ENCODE measurements at places on chromosomes 1 and 21.

- no peak for DNase-seq
These were observed 20.1 kb downstream of the PTPRU start for GRCh38 chr1:29256394-29256793.

DNA sequence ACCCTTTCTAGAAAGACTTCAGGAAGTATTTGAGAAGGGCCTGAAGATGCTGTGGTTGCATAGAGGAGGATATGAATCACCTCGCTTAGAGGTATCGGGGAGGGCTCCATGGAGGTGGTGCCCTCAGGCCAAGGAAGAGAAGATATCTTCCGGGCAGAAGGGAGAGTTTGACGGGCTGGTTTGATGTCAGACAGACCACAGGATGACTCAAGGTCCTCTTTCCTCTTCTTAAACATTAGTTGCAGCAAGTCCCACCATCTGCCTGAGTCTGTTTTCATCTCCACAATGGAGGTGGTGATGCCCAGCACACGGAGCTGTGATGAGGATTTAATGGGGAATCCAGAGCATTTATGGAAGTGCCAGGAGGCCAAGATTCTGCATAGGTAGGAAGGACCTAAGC is 25.1 kb upstream of the RUNX3 start:
- peak; percentile 62 for DNase-seq

GRCh38 chr1:37605806-37606474 is 10.2 kb upstream of the GNL2 start:
- peak; percentile 55 for DNase-seq

GRCh38 chr1:176499671-176500070 is 36.7 kb downstream of the PAPPA2 start:
- no peak for DNase-seq

DNA sequence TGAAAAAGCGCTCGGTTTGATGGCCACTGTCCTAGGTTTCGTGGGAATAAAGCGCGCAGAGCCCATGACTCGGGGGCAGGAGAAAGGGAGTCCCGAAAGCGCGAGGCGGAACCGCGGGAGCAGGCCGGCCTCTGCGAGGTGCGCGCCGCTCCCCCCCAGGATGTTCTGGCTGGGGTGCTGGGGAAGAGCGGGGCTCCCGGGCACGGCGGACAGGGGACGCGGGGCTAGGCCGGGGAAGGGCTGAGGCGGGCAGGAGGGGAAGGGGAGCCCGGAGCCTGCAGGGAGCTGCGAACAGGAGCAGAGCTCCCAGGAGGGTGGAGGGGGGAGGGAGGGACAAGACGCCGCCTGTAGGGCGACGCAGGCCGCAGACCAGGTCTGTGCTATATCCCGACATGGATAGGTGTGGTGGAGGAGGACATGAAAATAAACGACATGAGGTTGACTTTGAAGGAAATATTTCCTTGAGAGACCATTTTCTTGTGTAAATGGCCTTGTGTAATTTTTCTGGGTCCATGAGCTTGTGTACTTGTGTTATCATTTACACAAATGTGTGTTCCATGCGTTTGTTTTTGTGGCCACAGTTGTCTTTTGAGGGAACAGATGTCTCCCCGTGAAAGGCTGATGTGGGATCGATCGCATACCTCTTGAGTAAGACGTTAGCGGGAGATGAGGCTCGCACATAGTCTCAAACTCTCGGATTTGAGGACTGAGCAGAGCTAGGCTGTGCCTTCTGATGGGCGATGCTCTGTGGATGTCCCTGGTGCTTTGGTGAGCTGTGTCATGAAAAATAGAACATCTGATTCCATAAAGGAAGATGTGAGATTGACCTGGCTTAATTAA is 1.3 kb downstream of the PCNT start:
- peak; percentile 58 for DNase-seq

GRCh38 chr1:163346326-163346870 is 24.6 kb downstream of the NUF2 start:
- no peak for DNase-seq

DNA sequence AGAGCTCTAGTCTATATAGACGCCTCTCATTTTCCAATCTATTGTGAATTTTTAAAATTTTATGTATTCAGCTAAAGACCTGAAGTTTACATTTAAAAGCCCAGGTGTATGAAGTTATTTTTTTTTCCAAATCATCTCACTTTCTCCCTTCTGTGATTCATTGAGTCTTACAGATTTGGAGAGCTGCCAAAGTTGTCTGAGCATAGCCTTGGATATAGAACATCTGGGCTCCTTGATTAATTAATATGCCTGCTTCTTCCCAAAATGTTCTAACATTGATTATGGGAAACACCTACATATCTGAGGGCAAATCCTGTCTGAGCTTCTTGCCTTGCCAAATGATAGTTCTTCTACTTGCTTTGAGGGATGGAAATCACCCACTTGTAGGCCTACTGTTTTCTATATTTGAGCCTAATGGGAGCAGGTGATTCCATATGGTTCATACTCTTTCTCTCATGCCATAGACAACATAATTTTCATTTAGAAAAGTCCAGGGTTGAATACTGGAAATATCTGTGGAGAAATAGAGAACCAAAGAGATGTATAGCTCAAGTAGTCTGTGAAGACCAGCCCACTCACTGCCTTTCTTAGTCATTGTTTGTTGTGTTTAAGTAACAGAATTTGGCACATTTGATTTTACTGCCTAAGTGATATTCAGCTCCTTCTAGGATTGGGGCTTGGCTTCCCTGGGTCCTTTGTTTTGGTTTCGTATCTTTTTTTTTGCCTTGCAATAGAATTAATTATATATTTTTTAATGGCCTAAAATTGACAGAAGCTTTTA is 46.2 kb downstream of the MACF1 start:
- DNase-seq = peak; percentile 70

GRCh38 chr1:906600-907420 is 16.9 kb upstream of the SAMD11 start:
- peak; percentile 58 for DNase-seq

DNA sequence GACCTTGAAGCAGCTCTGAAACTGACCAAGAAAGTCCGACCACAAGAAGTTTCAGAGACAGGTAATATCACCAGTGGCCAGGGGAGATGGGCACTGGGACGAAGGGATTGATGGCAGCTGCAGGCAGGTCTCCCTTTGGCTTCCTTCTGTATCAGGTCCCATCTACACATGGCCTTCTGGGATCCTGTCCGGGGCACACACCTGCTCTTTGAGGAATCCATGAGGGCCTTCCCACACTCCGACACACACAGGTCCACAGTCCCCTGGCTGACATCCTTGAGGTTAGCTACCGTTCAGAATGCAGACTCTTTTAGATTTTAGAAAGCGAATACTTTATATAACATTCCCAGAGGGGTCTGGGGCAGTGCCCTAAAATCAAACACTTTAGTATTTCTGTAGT is 26.5 kb upstream of the TMEM125 start:
- no peak for DNase-seq

DNA sequence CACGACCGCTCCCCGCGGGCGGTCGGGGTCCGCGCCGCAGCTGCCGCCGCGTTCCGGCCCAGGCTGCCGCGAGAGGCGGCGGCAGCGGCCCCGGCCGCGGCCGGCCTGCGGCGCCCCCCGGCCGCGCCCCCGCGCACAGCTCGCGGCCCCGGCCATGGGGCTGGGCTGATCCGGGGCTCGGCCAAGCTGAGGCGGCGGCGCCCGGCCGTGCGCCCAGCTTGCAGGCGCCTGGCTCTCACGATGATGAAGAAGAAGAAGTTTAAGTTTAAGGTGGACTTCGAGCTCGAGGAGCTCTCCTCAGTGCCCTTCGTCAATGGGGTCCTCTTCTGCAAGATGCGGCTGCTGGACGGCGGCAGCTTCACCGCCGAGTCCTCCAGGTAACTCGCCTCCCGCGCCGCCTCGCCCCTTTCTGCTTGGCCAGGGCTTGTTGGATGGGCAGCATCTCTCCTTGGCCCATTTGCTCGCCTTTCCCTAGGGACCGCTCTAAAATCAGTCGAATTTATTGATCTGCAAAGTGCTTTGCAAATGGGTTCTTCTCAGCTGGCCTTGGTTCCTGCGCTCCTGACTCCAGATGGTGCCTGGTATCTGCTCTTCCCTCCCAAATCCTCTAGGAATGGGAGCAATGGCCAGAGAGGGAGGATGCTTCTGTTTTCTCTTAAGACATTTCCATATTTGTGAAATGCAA is 431 bp downstream of the EEIG2 start:
- DNase-seq = peak; percentile 35

GRCh38 chr1:45654540-45655280 is 30.9 kb upstream of the CCDC17 start:
- DNase-seq = peak; percentile 15

GRCh38 chr21:40120940-40121575 is 253.8 kb downstream of the PCP4 start:
- DNase-seq = peak; percentile 8

- peak; percentile 65 for DNase-seq
These were observed 20.2 kb downstream of the DESI2 start for GRCh38 chr1:244672946-244673682.

GRCh38 chr1:19341201-19342061 is 29.3 kb downstream of the SLC66A1 start:
- DNase-seq = peak; percentile 86

DNA sequence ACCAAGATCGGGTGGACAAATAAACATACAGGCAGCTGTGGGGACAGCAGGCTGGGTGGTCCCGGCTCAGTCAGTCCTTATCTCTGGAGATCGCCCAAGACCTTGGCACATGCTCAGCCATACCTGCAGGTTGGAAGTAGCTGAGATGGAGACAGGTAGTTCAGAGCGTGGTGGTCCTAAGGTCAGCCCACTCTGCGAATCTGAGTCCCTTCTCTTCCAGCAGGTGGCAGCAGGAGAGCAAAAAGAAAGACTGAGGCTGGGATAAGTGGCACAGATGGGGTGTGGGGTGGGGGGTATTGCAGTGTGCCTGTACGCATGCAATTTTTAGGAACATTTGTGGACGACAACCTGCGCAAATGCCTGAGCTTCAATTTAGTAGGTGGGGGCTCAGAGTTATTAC is 104.9 kb downstream of the TENT5C start:
- DNase-seq = no peak

DNA sequence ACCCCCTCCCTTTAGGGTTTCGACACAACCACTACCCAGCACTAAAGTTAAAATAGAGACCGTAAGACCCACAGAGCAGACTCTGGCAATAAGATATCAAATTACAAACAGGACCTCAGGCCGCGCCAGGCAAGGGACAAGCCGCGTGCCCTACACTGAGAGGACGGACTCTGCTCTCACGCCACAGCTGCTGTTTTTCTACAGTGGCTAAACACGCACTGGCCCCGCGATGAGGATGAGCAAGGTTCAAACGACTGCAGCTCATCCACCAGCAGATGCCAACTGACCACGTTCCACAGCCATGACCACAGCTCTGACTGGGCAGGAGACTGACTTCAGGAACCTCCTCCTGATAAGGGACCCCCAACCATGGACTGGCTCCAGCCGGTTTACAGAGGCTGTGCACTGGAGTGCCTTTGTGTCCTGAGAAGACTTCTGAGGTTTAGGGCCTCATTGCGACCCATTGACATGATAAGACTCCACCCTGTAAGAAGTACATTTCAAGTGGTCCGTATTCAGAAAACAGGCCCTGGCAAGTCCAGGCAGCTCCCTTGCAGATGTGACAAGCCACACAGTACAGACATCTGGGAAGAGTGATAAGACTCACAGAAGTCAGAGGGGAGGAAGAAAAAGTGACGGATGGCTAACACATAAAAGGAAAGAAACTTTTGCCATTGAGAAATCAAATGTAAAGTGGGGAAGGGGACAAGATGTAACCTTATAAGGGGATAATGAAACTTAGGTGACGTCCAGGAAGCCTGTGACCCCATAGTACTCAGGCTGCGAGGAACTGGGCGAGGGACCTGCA is 1.5 kb upstream of the KRTAP10-6 start:
- peak; percentile 5 for DNase-seq

- no peak for DNase-seq
These were observed 148.2 kb downstream of the FCRL5 start for GRCh38 chr1:157404063-157404501.

GRCh38 chr1:41622859-41623732 is 138.6 kb upstream of the EDN2 start:
- no peak for DNase-seq

- DNase-seq = peak; percentile 21
These were observed 17.4 kb downstream of the CCT8 start for GRCh38 chr21:29056005-29056404.

DNA sequence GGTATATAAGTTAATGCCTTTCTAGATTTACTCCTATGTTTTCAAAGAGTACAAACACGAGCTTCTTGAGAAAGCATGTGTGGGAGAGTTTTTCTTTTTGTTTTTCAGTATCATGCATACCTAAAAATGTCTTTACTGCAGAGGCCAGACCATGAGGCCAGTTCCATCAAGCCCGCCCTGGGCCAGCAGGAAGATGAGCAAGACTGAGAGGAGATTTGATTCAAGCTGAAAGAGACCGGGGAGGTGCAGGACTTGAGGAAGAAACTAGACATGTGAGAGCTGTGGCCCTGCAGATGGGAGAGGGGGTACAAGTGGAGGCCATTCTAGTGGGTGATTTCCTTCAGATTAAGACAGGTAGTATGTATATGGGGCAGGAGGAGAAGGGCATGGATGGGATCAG is 33.4 kb upstream of the NTPCR start:
- DNase-seq = no peak

GRCh38 chr1:37817481-37817880 is 9.5 kb upstream of the YRDC start:
- DNase-seq = peak; percentile 30

DNA sequence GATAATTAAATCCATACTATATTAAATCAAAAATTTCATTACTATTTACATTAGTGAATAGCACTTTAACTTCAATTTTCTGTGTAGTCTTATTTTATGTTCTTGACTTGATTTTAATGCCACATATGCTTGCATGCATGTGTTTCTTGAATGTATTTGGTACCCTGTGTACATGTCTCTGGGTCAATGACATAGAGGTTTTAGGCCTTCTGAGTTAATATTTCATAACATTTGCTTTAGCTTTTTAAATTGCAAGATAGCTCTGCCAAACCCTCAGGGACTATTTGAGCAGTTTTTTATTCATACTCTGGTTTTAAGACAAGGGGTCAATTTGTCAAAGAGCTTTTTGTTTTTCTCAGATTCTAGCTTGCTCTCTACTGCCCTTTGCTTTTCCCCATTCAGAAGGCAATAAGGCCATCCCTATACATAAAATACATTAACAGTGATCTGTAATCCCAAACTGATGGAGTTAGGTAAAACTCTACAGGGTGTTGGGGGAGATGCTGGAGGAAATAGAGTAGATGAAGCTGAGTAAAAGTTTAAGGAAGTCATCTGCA is 5.0 kb downstream of the MLLT11 start:
- DNase-seq = no peak

DNA sequence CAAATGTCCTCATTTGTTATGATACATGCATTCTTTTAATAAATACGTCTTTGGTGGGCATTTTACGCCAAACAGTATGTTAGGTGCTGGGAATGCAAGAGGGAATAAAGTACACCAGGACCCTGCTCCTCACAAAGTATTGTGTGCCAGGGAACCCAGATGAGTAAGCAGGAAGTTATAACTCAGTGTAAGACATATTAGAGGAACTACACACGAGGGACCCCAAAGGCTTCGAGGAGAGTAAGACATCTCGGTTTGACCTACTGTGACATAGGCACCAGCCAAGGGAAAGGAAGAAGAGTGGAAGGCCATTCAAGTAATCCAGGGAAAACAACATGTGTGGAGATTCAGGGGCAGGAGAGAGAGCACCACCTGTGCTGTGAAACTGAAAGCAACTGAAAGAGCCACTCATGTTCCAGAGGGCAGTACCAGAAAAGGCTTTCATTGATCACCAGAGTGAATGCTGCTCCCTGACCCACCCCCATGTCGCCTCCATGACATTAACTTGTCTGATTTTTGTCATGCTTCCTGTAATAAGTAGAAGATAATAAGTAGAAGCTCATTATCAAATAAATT is 542.5 kb upstream of the PKN2 start:
- DNase-seq = no peak

Data from cardiac fibroblast (primary cell).